ENCODE measurements at places on chromosomes 3 and 15.

DNA sequence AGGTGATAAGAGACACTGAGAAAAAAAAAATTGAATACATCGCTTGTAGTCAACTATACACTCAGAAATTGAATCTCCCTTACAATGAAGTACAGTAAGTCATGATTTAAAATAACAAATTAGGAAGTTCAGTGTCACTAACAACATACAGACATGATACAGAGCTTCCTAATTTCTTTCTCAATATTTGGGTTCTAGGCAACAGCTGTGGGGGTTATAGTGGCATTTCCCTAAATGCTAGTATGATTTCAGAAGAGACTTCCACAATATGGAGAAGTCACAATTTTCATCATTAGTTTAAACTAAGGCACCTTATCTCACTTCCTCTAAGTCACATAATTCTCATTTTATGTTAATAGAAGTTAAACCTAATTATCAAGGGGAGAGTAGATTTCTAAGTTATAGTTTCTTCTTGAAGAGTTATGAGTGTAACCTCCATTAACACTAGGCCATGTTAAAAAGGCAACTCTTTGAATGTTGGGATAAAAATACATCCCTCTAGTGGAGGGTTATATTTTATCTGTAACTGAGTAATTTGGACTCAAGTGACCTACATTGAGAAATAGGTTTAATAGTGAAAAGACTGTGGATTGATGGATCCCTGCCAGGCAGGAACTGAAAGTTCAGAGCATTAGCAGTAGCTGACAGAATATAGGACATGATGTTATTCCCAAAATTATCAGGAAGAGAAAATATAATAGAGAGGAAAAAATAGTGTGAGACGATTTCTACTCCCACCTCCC, 286.0 kb upstream of the SUCLG2 start:
- no peaks in the 10 kb centered on the region for H3K36me3 ChIP-seq
- no peak for DNase-seq
- peak overlapping the region; percentile 48 for H3K27ac ChIP-seq

DNA sequence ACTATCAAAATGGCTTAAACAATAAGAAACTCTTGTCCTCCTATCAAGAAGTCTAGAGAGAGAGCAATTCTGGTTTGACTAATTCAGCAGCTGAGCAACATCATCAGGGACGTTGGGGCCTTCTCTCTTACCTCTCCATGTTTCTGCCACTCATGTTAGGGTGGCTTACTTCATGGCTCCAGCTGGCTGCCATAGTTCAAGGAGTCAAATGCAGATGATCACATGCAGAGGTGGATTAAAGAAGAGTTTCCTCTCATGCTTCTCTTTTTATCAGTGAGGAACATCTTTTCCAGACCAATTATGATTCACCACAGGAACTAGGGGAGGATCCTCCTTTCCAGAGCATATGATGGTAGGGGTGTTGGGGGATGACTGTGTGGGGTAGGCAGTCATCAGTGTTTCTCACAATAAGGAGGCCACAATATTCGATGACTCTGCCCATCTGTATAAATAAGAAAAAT, 45.5 kb downstream of the NEK11 start:
- H3K4me1 ChIP-seq = no peaks in the 10 kb centered on the region
- DNase-seq = no peak
- H3K4me3 ChIP-seq = no peak overlapping the region
- H3K27ac ChIP-seq = no peak overlapping the region
- no peaks in the 10 kb centered on the region for H3K27me3 ChIP-seq

- H3K4me3 ChIP-seq = peak within 1 kb of the TSS; percentile 94
- peaks cover 22% of the 10 kb centered on the region for H3K36me3 ChIP-seq
- H3K27ac ChIP-seq = peak within 1 kb of the TSS; percentile 83
- no peaks in the 10 kb centered on the region for H3K27me3 ChIP-seq
- peaks cover 25% of the 10 kb centered on the region for H3K4me1 ChIP-seq
- peak; percentile 62 for DNase-seq
Measured at GRCh38 chr3:40505599-40506462, at the start of gene ZNF620. ZNF620 (plus strand) TSS chr3:40506039; CDS start chr3:40506353, 314 bp downstream.

GRCh38 chr3:127485396-127486170, 105.0 kb downstream of the TPRA1 start:
- no peak overlapping the region for H3K4me3 ChIP-seq
- H3K36me3 ChIP-seq = no peaks in the 10 kb centered on the region
- peaks cover 20% of the 10 kb centered on the region for H3K4me1 ChIP-seq
- DNase-seq = no peak
- H3K27ac ChIP-seq = no peak overlapping the region

DNA sequence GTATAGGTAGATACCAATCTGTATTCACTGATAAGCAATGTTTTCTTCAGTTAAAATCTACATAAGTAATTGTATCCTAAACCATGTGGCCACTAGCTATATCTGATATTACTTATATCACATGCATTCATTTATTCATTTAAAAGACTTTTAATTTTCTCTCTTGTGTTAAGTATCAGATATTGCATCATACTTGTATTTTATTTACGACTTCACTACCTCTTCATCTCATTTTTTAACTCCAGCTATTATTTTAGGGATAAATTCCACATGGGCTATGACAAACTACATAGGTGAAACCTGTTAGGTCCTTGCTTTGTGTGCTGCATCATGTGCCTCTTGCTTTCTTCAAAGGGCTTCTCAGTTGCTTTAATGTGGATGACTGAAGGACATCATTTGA, 1018.3 kb downstream of the ZPLD1 start:
- DNase-seq = no peak
- H3K27me3 ChIP-seq = peaks cover 3% of the 10 kb centered on the region

- no peak overlapping the region for H3K4me3 ChIP-seq
- peaks cover 7% of the 10 kb centered on the region for H3K36me3 ChIP-seq
- peaks cover 11% of the 10 kb centered on the region for H3K4me1 ChIP-seq
- no peak for DNase-seq
Measured at GRCh38 chr3:11574981-11575669, 68.6 kb downstream of the VGLL4 start.

DNA sequence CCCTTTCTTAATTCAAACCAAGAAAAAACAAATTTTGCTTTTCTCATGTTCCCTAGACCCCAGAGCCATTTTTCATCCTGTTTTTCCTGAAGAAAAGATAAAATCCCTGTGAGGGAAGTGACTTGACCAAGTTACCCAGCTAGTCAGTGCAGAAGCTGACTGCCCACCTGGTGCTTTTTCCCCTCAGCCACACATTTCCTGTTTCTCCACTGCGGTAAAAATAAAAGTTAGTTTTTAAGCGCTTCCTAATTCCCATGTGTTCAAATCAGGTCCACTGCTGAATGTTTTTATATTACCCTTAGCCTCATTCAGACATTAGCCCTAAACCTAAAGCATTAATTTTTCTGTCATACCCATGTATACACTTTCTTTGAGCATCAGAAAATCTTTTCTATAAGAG, 26.1 kb downstream of the PPP2R3A start:
- peaks cover 13% of the 10 kb centered on the region for H3K4me1 ChIP-seq
- DNase-seq = no peak
- no peaks in the 10 kb centered on the region for H3K36me3 ChIP-seq
- peak overlapping the region; percentile 30 for H3K27ac ChIP-seq
- H3K4me3 ChIP-seq = no peak overlapping the region
- peaks cover 7% of the 10 kb centered on the region for H3K27me3 ChIP-seq

GRCh38 chr3:134252766-134253165, 2.1 kb upstream of the RYK start:
- H3K36me3 ChIP-seq = peaks cover 8% of the 10 kb centered on the region
- no peak overlapping the region for H3K27ac ChIP-seq
- no peak overlapping the region for H3K4me3 ChIP-seq
- peaks cover 26% of the 10 kb centered on the region for H3K27me3 ChIP-seq
- H3K4me1 ChIP-seq = peaks cover 54% of the 10 kb centered on the region

DNA sequence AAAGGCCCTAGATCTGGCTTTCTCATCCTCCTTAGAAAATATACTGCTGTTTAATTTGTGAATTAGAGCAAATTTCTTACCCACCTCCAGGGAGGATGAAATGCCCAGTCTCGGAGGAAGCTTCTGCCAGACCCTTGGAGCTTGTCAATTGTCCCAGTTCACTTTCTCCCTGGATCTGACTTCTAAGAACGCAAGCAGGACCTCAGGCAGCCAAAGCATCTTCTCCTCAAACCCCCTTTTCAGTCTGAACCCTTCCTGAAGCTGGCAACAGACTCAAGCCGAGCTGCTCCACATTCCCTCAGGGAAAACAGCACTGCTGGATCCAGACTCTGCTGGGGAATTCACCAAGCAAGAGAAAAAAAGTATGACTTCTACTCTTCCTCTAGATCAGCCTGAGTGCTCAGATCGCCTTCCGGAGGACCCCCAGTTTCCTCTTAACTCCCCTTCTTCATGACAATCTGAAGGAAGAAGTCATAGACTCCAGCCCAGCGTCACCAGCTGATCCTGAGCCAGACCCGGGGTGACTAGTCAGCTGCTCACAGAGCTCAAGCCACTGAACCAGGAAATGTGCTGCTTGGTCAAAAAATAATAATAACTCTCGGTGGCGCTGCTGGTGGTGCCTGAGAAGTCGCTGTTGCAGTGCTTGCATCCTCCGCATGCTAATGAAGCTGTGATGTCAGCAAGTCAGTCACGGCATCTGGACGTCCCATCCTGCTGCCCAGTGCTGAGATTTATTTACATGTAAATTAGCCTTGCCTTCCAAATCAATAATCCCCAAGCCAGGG, at the start of gene PRICKLE2:
Gene PRICKLE2 (minus strand): TSS at position 641 of the 785 bp plus-strand sequence. CDS start 26,539 bp downstream, outside the sequence.
- H3K27ac ChIP-seq = no peak within 1 kb of the TSS
- DNase-seq = peak; percentile 1
- no peaks in the 10 kb centered on the region for H3K36me3 ChIP-seq
- peaks cover 2% of the 10 kb centered on the region for H3K4me1 ChIP-seq

- no peak for DNase-seq
- H3K4me3 ChIP-seq = no peak overlapping the region
- peak overlapping the region; percentile 72 for H3K27ac ChIP-seq
- H3K36me3 ChIP-seq = peaks cover 30% of the 10 kb centered on the region
- no peaks in the 10 kb centered on the region for H3K27me3 ChIP-seq
Measured at GRCh38 chr15:90570643-90571042, 40.9 kb downstream of the CRTC3 start.

- no peak for DNase-seq
- no peak overlapping the region for H3K4me3 ChIP-seq
- peaks cover 4% of the 10 kb centered on the region for H3K4me1 ChIP-seq
- no peaks in the 10 kb centered on the region for H3K36me3 ChIP-seq
Measured at GRCh38 chr3:3107858-3108257, 2.3 kb downstream of the IL5RA start.

GRCh38 chr3:58271901-58272501, 34.0 kb upstream of the RPP14 start:
- H3K4me3 ChIP-seq = peak overlapping the region; percentile 38
- peaks cover 12% of the 10 kb centered on the region for H3K4me1 ChIP-seq
- H3K27ac ChIP-seq = peak overlapping the region; percentile 88
- no peaks in the 10 kb centered on the region for H3K27me3 ChIP-seq

DNA sequence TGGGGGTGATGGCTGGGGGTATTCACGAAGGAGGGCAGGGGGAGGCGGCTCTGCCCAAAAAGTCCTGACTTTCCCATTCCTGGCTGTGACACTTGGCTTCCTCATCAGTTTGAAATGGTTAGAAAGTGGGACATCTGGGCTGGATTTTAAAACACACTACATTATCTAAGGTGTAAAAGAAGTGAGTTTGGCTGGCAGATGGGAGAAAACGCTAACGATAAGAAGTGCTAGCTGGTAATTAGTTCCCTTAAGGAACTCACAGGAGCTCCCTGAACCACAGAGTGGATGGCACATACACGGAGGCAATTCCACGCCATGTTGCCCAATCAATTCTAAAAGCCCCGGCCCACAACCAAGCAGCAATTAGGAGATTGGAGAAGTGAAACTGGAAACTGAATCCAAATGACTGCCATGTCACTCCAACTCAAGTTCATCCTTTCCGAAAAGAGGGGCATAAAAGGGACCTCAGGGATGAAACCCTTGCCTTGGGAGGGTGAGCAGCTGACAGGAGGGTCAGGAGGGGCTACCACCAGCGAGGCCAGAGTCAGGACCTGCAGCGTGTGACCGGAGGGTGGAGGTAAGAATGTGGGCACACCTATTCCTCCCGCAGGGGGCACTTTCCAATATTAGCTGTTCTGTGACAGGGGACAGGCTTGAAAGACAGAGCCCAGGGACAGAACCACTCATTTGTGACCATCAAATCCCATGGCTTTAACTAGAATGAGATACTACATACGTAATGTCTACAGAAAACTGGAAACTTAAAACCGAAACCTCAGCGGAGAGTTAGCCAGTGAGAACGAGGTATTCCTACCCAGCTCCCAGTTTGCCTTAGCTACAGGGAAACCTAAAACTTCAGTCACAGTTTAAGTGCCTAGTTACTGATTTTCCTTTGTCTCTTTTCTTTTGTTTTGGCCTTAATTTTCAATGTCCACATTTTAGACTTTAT, 95.3 kb upstream of the OXTR start:
- no peaks in the 10 kb centered on the region for H3K27me3 ChIP-seq
- H3K4me3 ChIP-seq = no peak overlapping the region
- H3K27ac ChIP-seq = no peak overlapping the region
- no peaks in the 10 kb centered on the region for H3K36me3 ChIP-seq

DNA sequence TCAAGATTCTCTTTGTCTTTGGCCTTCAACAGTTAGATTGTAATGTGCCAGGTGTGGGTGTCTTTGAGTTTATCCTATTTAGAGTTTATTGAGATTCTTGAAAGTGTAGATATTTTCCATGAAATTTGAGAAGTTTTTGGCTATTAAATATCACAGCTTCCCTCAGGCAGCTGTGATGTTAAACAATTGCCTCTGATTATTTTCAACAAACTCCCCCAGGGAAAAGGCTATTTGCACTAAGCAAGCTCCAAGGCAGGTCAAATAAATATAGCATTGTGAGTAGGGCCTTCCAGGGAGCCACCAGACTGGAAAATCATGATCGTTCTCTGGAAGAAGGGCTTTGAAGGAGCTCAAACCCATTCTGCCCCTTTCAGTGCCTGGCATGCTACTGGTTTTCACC, 107.0 kb downstream of the EEFSEC start:
- H3K27ac ChIP-seq = no peak overlapping the region
- H3K4me1 ChIP-seq = peaks cover 3% of the 10 kb centered on the region
- DNase-seq = no peak
- H3K27me3 ChIP-seq = no peaks in the 10 kb centered on the region
- H3K4me3 ChIP-seq = no peak overlapping the region

- no peak overlapping the region for H3K4me3 ChIP-seq
- H3K27me3 ChIP-seq = peaks cover 3% of the 10 kb centered on the region
- no peak overlapping the region for H3K27ac ChIP-seq
- no peaks in the 10 kb centered on the region for H3K4me1 ChIP-seq
Measured at GRCh38 chr3:133948131-133948810, 52.6 kb upstream of the RAB6B start.

- no peaks in the 10 kb centered on the region for H3K4me1 ChIP-seq
- H3K27me3 ChIP-seq = peaks cover 7% of the 10 kb centered on the region
- peaks cover 1% of the 10 kb centered on the region for H3K36me3 ChIP-seq
- no peak overlapping the region for H3K27ac ChIP-seq
- DNase-seq = no peak
- no peak overlapping the region for H3K4me3 ChIP-seq
Measured at GRCh38 chr3:39202094-39202493, 9.7 kb upstream of the XIRP1 start.

- no peak overlapping the region for H3K27ac ChIP-seq
- H3K4me1 ChIP-seq = no peaks in the 10 kb centered on the region
- H3K4me3 ChIP-seq = no peak overlapping the region
- H3K36me3 ChIP-seq = no peaks in the 10 kb centered on the region
- H3K27me3 ChIP-seq = no peaks in the 10 kb centered on the region
Measured at GRCh38 chr3:27289769-27290413, 79.3 kb downstream of the NEK10 start.

GRCh38 chr3:194880940-194881925, 195.6 kb downstream of the FAM43A start:
- no peak overlapping the region for H3K27ac ChIP-seq
- peaks cover 11% of the 10 kb centered on the region for H3K4me1 ChIP-seq
- H3K36me3 ChIP-seq = peaks cover 4% of the 10 kb centered on the region

Measured in activated naive CD8-positive, alpha-beta T cell treated with anti-CD3 and anti-CD28 coated beads for 36 hours (primary cell).